ENCODE measurements at places on chromosomes 3 and 15.

DNA sequence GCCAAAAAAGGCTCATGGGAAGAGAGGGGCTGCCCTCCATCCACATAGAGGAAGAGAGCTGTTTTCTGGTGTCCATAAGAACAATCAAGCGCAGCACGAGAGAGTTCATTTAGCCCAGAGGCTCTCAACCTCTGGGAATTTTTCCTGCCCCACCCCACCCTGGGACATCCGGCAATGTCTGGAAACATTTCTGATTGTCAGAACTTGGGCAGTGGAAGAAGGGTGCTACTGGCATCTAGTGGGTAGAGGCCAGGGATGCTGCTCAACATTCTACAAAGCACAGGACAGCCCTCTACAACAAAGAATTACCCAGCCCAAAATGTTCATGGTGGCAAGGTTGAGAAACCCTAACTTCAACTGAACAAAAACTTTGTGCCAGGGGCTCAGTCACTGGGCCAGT is 92.9 kb downstream of the RAB11A start:
- no peak for DNase-seq

DNA sequence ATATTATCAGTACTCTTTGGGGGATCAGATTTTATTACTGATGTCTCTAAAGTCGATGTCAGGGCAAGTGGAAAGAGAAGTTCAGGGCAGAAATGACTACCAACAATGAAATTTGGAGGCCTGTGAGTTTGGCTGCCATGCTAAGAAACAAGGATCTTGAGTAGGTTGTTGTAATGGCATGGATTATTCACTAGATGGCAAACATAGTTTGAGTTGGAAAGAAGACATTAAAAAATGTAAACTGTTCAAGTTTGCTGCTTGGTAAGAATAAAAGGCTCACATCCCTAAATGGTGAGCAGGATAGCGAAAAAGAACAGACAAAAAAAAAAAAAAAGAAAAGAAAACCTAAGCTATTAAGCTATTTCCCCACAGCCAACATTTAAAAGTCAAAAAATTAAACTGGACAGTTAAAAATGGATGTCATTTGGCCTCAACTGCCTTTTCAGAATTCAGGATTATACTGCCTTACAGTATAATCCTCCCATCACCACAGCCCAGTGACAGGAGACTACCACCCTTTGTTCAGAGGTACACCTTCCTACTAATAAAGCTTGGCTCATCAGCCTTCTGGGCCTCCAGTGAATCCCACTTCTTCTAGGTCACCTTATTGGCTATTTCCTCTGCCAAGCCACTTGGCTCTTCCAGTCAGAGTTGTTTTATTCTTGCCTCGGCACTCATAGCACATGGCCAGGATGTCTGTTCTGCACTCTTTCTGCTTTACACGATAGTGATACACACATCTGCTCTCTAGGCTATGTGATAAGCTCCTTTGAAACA is 163.7 kb downstream of the PLD1 start:
- DNase-seq, result no peak

GRCh38 chr15:56871185-56871584 is 47.3 kb upstream of the TCF12 start:
- no peak for DNase-seq

- DNase-seq, result no peak
These were observed 19.2 kb upstream of the KPNA1 start for GRCh38 chr3:122533931-122534334.

DNA sequence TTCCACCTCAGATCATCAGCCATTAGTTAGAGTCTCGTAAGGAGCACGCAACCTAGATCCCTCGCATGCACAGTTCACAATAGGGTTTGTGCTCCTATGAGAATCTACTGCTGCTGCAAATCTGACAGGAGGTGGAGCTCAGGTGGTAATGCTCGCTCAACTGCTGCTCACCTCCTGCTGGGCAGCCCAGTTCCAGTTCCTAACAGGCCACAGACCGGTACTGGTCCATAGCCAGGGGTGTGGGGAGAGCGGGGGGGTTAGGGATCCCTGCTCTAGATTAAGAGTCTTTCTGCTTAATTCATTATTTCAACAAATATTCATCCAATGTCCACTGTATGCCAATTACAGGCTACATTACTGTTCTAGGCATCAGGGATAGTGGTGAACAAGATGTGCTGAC is 170.4 kb upstream of the KBTBD8 start:
- DNase-seq, result no peak

GRCh38 chr3:124877674-124878073 is 9.5 kb downstream of the ITGB5 start:
- no peak for DNase-seq

DNA sequence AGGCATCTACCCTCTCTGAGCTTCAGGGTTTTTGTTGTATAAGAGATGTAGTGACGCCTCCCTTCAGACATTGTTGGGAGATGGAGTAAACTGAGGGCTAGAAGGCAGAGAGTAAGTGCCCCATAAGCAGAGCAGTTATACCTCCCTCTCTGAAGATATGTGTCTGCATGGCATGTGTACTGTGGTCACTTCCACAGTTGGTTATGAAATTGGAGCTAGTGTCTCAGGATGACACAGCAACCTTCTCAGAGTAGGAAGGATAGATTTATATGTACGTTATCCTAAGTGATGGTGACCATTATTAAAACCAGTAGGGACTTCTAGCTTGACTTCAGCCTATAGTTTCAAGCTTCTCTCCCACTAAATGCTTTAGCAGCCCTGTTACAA is 17.9 kb downstream of the PXK start:
- no peak for DNase-seq

DNA sequence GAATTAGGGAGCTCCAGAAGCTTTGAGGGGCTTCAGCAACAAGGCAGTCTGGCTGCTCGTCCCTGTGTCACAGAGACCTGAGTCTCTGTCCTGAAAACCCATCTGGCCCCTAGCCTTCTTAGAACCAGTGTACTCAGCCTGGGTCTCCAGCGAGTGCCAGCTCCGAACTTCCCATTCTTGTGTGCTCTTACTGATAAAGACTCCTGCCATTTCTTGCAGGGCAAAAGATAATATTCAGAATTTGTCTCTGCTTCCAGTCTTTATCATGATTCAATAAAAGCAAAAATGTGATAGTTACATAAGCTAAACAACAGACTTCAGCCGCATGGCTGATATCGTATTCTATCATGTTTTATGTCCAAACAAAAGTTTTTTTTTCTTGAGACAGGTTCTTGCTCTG is 36.0 kb upstream of the BCL2A1 start:
- DNase-seq, result no peak

GRCh38 chr15:77530576-77530975 is 102.1 kb downstream of the LINGO1 start:
- DNase-seq, result no peak

DNA sequence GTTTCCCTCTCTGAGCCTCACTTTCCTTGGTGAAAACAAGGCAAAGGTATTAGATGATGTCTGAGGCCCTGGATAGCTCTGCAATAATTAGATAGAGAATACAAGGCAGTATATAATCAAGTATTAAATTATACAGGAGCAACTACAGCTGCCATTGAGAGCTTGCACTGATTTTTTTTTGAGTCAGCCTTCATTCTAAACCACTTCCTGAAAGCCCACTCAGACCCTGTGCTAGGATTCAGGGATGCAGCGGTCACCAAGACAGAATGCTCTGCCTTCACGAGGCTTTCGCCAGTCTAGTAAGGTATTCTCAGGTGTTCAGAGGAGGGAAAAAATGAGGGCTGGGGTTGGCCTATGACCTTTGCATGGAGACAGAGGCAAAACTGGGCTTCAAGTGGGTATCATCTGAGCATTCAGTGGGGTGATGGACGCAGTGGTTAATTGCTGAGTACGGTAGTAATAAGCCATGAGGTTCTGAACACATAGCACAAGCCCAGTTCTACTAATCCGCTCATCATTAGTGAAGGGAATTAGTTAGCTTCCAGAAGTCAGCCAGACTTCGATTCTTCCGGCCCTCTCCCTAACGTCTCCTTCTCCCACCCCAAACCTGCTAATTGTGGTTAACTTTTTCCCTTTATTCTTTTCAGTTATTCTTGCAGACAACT is 3.6 kb downstream of the VGLL4 start:
- DNase-seq, result no peak

DNA sequence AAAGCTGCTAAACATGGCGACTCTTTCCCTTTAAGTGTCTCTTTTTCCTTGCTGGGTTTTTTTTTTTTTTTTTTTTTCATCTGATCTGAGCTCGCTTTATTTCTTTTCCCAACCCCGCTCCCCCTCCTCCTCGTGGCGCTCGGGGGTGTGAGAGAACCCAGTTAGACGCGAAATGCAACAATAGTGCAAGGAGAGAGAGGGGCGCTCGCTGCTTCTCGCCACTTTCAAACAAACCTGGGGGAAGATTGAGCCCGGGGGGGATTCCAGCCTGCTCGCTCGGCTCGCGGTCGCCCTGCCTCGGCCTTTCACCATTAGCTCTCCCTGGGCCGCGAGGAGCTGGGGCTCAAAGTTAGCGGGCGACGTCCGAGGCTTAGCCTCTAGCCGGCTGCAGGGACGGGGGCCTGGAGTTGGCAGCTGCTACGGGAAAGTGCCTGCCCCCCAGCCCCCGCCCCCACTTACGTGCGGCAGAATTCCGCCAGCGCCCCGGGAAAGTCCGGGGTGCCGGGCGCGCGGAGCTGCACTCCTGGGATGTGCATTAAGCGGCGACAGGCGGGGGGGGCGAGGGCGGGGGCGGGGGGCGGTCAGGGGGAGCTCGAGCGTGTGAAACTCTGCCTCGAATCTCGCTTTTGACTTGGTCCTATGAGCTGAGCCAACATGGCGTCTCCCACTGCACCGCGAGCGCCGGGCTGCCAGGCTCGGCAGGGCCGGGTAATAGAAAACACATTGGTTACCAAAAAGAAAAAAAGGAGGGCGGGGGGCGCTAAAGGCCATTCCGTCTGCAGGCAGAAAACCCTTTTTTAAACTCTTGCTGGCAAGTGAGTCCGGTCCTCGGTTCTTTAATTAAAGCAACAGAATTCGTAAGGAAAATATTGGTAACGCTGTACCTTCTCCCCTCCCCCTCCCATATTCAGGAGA is 10.4 kb downstream of the NR2F2 start:
- DNase-seq, result no peak

DNA sequence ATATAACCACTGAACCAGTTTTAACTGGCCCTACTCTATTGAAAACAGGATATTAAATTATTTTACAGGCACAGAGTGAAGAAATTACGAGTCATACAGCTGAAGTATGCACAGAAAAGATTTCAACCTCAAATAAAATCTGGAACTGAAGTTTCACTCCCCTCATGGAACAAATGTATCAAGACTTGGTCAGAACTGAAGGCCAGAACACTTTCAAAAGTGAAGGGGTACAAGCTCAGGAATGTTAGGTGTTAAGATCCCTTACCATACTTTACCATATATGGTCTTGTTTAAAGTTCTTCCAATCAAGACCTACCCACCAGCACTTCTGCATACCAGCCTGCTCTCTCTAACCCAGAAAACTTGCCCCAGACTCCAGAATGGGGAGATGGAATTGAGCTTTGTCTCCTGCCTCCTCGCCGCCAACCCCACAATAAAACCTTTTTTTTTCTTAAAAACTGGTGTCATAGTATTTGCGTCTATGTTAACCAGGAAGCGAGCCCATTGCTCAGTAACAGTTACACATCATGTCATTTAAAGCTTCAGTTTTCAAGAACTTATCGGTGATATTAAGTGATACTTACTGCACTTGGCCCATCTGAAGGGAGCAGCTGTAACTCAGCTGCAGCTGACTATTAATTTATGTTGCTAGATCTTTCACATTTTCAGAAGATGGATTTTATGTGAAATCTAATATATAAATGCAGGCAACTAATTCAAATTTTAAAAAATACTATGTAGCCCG is 59.9 kb downstream of the OXSM start:
- DNase-seq, result no peak

DNA sequence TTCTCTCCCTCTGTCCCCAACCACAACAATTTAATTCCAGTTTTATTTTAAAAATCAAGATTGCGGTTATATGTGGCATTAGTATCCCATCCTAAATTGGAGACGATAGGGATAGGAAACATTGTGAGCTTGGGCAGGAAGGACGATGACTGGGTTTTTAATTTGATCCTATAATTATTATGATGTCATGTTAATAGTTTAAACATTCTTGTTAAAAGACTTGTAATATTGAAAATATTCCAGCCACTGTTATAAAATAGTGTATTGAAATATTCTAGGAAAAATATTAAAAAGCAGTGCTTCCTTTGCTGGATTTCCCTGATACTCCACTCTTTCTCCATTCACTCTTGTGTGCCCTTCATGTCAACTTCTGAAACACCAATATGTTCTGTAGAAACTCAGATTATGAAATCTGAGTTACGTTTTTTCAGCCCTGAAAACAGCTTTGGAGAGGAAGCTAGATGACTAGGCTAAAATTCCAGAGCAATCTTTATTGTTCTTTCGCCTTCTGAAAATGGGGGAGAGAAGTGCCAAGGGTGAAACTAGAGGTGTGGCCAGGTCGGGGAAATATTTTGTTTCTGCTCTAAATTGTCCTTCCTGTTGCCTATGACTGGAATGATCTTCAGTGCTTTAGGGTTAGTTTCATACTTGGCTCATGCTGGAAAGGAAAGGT is 46.1 kb upstream of the MAP3K13 start:
- no peak for DNase-seq

DNA sequence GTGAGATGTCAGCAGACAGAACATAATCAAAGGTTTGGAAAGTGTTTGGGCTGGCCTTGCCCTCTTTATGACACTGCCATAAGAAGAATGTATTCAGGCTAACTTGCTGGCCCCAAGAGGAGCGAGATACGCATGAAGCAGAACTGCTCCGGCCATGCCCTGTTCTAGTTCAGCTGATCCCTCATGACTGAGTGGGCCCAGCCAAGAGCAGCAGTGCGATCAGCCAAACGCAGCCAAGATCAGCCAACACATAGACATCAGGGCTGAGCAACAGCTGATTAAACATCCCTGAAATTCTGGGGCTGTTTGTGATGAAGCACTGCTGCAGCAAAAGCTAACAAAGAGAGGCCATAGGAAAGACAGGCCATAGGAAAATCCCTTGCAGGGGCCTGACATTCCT is 24.1 kb downstream of the POMGNT2 start:
- DNase-seq, result no peak

DNA sequence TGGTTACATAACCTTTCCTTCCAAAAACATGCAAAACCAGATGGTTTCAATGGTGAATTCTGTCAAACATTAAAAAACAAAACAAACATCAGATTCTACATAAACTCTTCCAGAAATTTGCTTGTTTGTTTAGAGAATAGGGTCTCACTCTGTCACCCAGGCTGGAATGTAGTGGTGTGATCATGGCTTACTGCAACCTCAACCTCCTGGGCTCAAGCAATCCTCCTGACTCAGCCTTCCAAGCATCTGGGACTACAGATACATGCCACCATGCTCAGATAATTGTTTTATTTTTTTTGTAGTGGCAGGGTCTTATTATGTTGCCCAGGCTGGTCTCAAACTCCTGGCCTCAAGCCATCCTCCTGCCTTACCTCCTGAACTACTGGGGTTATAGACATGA is 36.1 kb downstream of the FBXL2 start:
- DNase-seq, result no peak

DNA sequence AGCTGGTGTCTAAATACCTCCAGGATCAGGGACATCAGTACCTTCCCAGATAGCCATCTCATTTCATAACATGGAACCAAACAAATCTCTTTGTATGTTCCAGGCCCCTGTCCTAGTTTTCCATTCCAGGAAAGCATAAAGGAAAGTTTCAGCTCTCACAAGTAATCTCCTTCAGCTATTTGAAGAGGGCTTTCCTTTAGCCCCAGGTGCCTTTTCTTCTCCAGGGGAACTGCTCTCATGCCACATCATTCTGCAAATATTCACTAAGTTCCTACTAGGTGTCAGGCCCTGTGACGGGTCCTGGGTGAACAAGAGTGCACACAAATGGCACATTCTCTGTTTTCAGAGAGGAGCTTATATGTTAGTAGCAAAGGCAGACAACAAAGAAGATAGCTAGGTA is 136.1 kb downstream of the ADAMTS9 start:
- DNase-seq, result no peak

GRCh38 chr3:171841620-171842000 is 1.5 kb upstream of the TMEM212 start:
- DNase-seq, result no peak
